ENCODE measurements at places on chromosomes 1 and 21. TPM values are rescaled to one million over a fixed set of nuclear protein-coding genes. Genes with fewer than 3 reads are reported as not detected.

Gene PBXIP1
- 66.5 TPM for total RNA-seq

Gene C1orf185
- not detected for total RNA-seq

Gene PARK7
- total RNA-seq = 76.4 TPM

Gene CR1
- 1.3 TPM for total RNA-seq

Gene GSTM5
- total RNA-seq = 1.4 TPM

Gene ABCA4
- 0.37 TPM for total RNA-seq

Gene FTCD
- not detected for total RNA-seq

Gene IL20
- total RNA-seq = not detected

Gene ELAVL4
- 4.8 TPM for total RNA-seq

Gene DDR2
- 117 TPM for total RNA-seq

Gene TSPEAR
- total RNA-seq = not detected

Gene IL24
- not detected for total RNA-seq

Gene SLC9C2
- total RNA-seq = not detected

Gene RNF186
- not detected for total RNA-seq

Gene LCE1F
- not detected for total RNA-seq

Gene RNU1-3
- under 0.01 TPM for total RNA-seq

DNA sequence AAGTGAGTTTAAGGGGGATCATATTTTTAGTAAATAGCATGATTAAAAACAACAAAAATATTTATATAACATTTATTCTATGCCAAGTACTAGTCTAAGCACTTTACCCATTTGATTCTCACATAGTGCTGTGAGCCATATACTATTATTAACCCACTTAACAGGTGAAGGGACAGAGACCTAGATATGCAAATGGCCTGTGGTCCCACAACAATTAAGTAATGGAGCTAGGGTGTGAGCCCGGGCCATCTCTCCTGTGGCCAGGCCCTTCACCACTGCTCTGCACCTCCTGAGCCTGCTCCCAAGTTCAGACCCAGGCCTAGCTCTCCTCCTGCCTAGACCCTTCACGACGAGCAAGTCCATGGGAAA is 537 bp downstream of the ASCL5 start:
- DNase-seq = no peak

DNA sequence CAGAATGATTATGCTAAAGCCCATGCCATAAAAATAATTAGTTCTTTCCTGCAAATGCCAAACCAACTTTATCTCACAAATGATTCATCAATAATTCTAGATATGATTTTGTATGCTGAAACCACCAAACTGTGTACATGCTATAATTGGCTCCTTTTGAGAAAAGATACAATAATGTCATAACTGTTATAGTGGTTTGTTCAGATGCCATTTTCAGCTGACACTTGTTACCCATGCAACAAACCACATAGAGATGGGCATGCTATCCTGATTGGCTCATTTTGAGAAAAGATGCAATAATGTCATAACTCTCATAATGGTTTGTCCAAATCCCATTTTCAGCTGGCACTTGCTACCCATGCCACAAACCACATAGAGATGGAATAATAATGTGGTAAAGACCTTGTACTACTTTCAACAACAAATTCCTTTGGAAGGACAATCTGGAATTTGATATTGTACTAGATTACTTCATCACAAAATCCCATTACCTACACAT is 283.8 kb downstream of the TPR start:
- no peak for DNase-seq

GRCh38 chr1:79042117-79042516 is 35.6 kb upstream of the ADGRL4 start:
- DNase-seq = no peak

DNA sequence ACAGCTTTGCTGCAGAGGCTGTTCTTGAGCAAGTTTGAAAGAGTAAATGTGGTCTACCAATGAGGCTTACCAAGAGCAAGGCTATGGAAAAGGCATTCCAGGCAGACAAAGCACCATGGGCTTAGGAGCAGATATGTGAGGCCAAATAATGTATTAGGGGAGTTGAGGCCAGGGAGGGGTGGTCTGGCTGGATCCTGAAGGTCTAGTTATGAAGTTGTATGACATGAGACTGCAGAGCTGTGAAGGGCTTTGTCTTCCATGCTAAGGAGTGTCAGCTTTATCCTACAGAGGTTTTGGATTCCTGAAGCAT is 51.8 kb upstream of the TSPAN2 start:
- DNase-seq = no peak

- DNase-seq = no peak
These were observed 91.0 kb upstream of the FMN2 start for GRCh38 chr1:240000634-240001033.

GRCh38 chr1:186620566-186621350 is 59.5 kb downstream of the PTGS2 start:
- DNase-seq = no peak

GRCh38 chr21:31604591-31605190 is 54.8 kb upstream of the SOD1 start:
- peak; percentile 78 for DNase-seq

DNA sequence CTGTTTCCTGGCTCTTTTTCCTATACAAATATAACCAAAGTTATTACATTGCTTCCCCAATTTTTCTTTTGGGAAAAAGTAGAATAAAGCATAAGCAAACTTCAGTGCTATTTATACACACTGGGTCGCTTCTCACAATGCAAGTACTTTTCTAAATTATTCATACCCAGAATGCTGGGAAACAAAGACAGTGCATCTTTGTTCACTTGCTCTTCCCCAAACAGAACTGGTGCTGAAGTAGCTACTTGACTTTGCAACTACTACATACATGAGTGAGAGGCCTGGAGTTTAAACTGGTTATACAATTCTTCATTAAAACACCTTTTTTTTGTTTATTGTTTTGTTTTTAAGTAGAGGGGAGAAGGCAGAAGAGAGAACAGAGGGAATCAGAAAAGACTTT is 40.2 kb downstream of the STX6 start:
- no peak for DNase-seq

GRCh38 chr1:208496467-208497371 is 252.5 kb upstream of the PLXNA2 start:
- DNase-seq = no peak

GRCh38 chr1:218447010-218447689 is 102.0 kb downstream of the TGFB2 start:
- no peak for DNase-seq

- no peak for DNase-seq
These were observed 293.8 kb upstream of the USP25 start for GRCh38 chr21:15436031-15436430.

DNA sequence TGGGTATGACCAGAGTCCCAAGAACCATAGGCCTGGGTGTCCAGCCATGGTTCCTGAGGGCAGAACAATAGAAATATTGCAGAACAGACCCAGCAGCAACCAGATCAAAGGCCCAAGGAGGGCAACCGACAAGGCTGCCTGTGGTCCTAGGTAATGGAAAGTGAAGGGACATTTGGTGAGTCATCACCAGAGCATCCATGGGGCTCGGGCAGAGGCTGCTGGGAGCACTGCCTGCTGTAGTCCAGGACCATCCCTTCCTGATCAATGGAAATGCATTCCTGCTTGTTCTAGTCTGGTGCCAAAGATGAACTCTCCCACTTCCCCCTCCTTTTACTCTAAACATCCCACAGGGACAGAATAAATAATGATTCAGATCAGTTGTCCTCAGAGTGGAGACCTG is 172.8 kb upstream of the CACNA1E start:
- DNase-seq = no peak

DNA sequence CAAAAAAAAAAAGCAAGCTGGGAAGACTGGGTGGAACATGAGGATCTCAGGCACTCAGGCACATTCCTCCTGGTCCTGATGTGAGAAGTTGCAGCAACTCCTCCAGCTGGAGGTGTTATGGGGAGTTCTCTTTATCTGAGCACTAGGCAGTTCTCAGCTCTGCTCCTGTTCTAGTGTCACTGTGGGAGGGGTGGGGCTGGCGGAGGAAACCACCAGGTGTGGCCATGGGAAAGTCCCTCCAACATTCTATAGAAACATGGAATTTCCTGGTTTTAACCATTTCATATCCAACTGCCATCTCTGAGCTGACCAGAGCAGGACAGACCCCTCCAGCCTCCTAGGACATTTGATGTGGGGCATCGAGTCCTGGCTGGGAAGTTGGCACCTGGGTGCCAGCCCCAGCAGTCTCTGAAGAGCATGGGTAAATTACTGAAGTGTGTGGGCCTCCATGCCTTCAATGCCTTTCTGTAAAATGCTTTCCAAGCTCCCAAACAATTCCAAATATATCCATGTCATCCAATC is 804 bp upstream of the IKBKE start:
- peak; percentile 43 for DNase-seq

DNA sequence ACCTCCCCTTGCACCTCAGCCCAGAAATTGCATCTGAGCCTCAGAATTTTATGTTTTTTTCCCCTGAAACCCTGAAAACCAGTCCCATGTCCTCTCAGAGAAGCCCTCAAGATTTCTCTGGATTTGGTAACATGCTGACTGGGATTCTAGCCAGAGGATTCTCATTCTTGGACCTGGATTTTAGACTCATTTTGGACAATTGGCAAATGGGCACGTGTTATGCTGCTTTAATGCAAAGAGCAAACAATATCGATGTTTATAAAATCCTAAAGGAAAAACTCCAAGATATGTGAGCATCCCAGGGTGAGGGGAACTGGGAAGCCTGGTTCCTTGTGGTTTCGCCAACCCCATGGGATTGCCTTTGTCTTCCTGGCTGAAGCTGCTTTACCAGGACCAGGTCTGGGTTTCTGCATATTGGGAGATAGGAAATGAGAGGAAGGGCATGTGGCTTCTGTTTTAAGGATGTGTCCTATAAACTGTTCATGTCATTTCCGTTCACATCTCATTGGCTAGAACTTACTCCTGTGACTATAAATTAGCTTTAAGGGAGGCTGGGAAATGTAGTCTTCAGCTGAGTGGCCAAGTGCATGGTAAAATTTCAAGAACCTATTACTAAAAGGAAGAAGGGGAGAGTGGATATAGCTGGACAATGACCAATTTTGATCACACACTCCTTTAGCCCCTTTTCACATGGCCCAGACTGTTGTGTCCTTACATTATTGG is 27.2 kb upstream of the BCL10 start:
- DNase-seq = no peak

GRCh38 chr1:185401019-185401418 is 84.0 kb upstream of the IVNS1ABP start:
- DNase-seq = no peak

- DNase-seq = no peak
These were observed 1284.7 kb downstream of the BRINP3 start for GRCh38 chr1:189192741-189193520.

DNA sequence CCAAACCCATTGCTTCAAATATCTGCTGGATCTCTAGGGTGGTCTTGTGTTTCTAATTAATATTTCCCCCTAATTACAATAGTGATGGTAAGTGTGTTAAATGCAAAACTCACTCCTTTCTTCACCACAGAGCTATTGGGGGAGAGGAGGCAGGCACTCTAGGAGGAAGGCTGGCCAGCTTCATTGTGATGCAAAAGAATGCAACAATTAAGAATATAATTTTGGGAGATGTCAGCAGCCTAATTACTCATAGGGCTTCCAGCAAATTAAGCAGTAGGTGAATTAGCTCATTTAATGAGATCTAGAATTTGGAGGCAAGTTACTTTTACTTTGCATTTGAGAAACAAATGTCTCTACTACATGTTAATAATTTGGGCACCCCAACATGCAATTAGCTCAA is 560.4 kb upstream of the DAB1 start:
- DNase-seq = no peak

GRCh38 chr21:37159949-37160348 is 86.9 kb downstream of the TTC3 start:
- DNase-seq = no peak

- no peak for DNase-seq
These were observed 81.8 kb downstream of the PEX14 start for GRCh38 chr1:10556430-10557005.

GRCh38 chr1:203581841-203582240 is 44.8 kb upstream of the ATP2B4 start:
- DNase-seq = no peak

DNA sequence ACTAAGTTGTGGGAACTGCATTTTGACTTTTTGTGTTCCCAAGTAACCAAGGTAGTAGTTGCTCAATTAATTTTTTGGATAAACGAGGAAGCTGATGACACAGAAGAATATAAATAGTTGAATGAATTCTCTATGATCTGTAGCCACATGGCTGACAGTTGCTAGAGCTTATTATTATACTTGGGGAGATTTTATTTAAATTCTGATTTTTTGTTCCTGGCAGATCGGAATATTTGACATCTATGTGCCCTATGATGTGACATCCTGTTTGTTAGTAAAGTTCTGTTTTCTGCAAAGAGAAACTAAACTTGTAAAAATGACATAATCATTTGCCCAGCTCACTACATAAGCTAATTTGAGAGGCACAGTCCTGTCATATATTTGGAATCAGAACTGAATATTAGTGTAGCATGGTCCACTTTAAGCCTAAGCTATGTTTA is 9.7 kb upstream of the LYST start:
- no peak for DNase-seq

DNA sequence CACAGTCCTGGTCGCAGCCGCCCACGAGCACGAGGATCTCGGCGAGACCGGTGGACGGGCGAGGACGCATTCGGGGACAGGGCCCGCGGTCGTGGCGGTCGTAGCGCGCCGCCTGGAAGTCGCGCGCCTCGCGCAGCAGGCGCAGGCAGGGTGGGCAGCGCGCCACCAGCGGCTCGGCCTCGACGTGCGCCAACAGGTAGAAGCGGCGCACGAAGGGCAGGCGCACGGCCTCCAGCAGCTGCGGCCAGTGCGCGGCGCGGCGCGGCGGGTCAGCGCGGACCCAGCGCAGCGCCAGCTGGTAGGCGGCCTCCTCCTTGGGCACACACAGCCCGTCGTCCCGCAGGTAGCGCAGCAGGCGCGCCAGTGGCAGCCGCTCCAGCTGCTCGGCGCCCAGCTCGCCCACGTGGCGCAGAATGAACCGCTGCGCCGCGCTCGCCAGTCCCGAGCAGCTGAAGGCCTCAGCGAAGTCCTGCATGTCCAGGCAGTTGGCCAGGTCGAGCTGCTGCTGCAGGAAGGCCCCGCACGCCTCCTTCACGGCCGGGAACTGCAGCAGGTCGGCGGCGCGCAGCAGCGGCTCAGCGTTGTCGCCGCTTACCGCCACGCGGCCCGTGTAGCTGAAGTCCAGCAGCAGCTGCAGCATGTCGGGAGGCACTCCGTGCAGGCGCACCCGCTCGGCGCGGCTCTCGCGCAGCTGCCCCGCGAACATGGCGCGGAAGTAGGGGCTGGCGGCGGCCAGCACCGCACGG is 573 bp downstream of the KLHL21 start:
- DNase-seq = no peak

GRCh38 chr1:101959456-101959855 is 37.3 kb downstream of the OLFM3 start:
- no peak for DNase-seq

- peak; percentile 47 for DNase-seq
These were observed 179.0 kb downstream of the PTPRU start for GRCh38 chr1:29415156-29415830.

GRCh38 chr21:35150562-35151226 is 101.6 kb upstream of the RUNX1 start:
- no peak for DNase-seq

GRCh38 chr1:208205216-208206013 is 38.8 kb downstream of the PLXNA2 start:
- DNase-seq = no peak

All from stomach (tissue), 19 donors.